ENCODE measurements at places on chromosomes 16 and 17.
A peak's percentile ranks its signal among the peaks of the same experiment; 100 is the strongest.

DNA sequence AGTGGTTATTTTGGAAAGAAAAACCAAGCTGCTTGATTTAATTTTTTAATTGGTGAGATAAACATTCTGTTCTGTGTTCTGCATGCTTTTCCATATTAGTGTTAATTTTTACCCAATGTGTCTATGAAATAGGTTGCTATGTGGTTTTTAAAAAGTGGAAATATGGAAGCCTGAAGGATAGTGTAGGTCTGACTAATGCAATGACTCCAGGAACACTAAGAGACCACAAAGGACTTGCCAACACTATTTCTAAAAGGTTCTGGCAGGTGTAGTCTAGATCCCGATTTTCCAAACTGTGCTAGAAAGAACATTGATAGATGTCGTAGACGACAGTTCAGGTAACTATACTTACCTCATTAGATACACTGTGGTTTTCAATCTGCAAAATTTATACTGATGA lies 877.4 kb upstream of the GOT2 start:
- DNase-seq, result no peak

- no peak for DNase-seq
Measured at GRCh38 chr17:64155129-64155528, 25.2 kb upstream of the ERN1 start.

GRCh38 chr17:29042679-29043538 lies at the start of gene PIPOX:
TSS of gene PIPOX (plus strand) at chr17:29043141. CDS start at chr17:29043226, 85 bp downstream.
- peak; percentile 64 for DNase-seq

DNA sequence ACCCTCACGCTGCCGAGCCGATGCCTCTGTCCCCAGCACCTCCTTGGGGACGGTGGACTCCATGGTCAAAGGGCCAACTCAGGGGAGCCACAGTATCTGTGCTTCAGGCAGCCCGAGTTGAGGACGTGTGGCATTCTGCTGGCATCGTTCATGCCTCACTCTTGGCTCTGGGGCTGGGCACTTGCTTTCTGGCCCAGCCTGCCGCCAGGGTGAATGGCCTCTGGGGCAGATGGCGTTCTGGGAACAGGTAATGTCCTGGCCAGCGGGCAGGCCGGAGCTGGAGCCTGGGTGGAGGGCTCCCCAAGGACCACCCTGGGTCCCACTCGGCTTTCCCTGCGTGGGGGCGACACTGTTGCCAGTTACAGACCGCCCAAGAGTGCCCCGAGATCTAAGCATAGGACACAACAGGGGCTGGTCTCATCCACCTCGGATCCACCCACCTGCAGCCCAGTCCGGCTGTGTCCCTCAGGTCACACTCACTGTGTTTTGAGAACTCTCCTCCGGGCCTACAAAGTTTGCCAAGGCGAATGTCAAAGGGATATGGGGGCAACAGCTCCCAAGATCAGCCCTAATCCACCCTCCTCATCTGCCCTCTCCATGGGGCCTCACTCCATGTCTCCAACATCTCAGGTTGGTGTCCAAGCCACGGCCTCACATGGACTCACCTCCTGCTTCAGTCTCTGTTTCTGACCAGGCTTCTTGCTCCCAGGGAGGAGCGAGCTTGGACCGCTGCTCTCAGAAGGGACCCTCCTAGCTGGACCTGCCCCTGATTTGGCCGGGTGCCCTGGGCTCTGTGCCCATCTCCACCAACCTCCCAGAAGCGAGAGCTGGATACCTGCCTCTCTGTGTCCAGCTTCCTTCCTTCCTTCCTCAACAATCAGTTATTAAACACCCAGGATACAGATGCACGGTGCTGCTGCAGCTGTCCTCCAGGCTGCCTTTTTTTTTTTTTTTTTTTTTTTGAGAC lies 60.8 kb downstream of the TMEM235 start:
- peak; percentile 42 for DNase-seq

DNA sequence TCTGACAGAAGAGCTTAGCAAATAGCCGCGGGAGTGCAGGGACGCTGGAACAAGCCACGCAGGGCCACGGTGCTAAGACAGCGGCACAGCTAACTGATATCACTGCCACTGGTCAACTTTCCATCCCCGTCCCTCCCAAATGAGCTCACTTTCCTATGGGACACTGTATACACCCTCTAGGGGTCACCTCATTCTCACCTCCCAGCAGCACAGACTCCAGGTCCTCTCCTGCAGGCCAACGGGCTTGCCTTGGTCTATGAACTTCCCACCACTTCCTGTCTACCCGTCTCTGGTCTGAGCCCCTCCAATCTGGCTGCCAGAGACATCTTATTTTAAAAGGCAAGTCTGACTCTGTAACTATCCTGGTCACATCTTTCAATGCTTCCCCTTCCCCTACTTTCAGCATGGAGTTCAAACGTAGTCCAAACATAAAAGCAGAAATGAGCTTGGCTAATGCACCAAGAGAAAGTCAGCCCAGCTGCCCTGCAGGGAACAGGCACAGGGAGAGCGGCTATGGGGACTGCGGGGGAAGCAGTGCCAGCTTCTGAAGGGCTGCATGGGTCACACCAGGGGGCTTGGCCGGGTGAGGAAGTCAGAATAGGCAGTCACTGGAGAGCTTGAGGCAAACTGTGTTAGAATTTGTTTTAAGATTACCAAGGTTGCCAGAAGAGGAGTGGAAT lies 26.3 kb upstream of the SLC38A8 start:
- DNase-seq, result no peak

- DNase-seq, result no peak
Measured at GRCh38 chr17:48439110-48439850, 9.3 kb upstream of the SKAP1 start.

GRCh38 chr17:77424585-77425344 lies 284.0 kb downstream of the SEC14L1 start:
- DNase-seq, result no peak

GRCh38 chr16:11316331-11317015 lies 28.8 kb upstream of the RMI2 start:
- DNase-seq, result no peak

- DNase-seq, result peak; percentile 92
Measured at GRCh38 chr16:35506018-35506897, 2046.8 kb downstream of the TP53TG3F start.

GRCh38 chr17:8223356-8224126 lies 13.2 kb upstream of the AURKB start:
- no peak for DNase-seq

DNA sequence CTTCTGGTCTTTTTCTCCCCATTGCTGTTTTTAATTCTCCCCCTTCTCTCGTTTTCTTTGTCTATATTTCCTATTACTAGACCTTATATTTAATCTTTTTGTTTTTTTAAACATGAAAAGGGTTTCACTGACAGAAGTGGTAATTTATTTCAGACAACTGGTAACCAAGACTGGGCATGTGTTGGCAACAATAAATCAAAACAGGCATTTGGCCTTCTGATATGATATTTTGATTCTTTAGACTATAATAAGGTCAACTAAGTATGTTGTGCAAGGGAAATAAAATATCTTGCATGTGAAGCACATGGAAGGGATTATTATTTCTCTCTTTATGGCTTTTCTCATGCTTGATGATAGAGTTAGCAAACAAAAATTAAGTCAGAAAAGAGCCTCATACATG lies 34.6 kb downstream of the AP2B1 start:
- DNase-seq, result no peak

DNA sequence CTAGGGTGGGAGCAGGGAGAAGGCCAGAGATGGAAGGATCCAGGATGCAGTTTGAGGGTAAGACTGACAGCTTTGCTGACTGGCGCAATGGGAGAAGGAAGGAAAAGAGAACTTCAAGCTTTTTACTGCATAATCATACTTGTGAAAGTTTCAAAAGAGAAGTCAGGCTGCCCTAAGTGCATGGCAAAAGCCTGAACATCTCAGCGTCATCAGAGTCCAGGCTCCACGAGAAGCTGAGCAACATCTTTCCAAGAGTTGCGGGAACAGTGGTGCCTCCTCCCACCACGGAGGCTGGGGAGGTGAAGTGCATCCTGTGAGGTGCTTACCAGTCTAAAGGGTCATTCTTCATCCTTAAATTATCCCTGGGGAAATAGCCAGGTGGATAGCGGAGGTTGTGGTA lies 26.9 kb upstream of the SLC38A8 start:
- DNase-seq, result no peak

GRCh38 chr16:51896013-51896412 lies 650.9 kb downstream of the TOX3 start:
- DNase-seq, result no peak

DNA sequence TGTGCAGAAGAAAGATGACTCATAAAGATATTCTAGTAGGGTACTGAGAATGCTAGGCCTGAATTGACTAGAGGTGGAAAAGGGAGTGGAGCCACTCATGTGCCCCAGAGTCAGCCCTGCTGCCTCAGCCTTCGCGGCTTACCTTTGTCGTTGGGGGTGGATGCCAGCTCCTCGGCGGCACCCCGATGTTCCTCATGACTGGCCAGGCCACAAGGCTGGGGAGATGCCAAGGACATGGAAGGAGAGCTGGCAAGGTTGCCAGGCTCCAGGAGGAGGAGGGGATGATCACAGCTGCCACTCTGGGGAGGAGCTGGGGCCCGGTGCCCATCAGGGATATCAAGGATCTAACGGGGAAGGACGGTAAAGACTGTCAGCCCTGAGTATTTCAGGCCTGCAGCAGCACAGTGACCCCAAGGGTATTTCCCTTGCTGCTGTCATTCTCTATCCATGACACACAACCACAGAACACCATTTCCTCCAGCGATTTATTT lies 9.7 kb upstream of the SLC35B1 start:
- DNase-seq, result no peak

- DNase-seq, result no peak
Measured at GRCh38 chr17:12987120-12987519, 30.7 kb downstream of the ELAC2 start.

DNA sequence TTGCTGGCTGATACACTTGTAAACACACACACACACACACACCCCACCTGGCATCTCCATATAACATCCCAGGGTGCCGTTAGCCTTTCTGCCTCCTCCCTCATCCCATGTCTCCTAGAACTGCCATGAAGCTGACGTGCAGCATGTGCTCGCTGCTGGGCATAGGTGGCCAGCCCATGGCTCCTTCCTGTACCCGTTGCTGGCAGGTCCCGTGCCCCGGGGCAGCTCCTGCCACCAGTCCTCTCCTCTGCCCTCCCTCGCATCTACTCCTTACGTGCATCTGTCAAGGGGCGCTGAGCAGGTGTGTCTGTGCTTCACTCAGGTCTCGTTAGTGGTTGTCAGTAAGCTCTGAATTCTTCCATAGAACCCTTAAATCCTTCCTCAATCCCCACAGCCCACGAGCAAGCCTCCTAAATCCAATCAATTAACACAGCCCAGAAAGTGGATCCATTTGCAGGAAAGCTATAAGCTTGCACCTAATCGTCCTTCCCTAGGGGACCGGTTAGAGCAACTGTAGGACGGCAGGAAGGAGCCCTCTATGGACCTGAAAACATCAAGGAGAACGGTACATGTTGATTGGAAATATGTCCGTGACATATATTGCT lies 218.1 kb upstream of the FOXF1 start:
- no peak for DNase-seq

DNA sequence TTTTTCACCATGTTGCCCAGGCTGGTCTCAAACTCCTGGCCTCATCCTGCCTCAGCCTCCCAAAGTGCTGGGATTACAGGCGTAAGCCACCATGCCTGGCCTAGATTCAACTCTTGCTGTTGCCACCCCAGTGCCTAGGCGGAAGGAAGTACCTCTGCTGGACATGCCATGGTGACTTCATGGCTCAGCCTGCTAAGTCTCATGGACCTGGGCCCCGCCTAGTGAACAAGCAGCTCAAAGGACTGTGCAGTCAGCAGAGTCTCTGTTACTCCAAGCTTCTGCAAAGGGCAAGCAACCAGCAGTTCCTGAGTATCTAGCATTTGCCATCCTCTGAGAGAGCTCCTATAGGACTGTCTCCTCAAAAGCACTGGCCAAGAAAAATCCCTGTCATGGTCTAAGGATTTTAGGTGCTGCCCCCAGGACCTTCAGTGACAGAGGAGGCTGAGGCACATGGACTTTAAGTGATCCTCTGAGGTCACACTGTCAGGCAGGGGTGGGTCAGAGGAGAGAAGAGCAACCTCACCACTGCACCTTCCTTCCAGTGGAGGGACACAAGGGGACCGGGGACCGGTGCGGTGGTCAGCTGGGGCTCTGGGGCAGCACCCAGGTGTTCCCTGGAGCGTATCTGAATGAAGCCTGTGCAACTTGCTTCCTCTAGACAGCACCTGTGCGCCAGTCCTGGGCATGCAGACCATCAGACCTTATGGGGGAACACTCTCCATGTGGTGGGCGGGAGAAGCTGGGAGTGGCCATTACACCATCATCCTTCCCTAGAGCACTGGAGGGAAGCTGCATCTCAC lies 71.3 kb downstream of the IL21R start:
- no peak for DNase-seq

GRCh38 chr17:67435786-67436185 lies 58.7 kb downstream of the PITPNC1 start:
- DNase-seq, result no peak

GRCh38 chr16:85495259-85495658 lies 117.9 kb upstream of the GSE1 start:
- no peak for DNase-seq

- DNase-seq, result no peak
Measured at GRCh38 chr17:43891851-43892646, 15.3 kb downstream of the MPP2 start.

- DNase-seq, result peak; percentile 43
Measured at GRCh38 chr17:38867968-38868816, 1.7 kb upstream of the LASP1 start.

GRCh38 chr16:48132696-48133095 lies 23.1 kb downstream of the ABCC12 start:
- no peak for DNase-seq

GRCh38 chr16:55329791-55330428 lies 5.9 kb downstream of the IRX6 start:
- no peak for DNase-seq

DNA sequence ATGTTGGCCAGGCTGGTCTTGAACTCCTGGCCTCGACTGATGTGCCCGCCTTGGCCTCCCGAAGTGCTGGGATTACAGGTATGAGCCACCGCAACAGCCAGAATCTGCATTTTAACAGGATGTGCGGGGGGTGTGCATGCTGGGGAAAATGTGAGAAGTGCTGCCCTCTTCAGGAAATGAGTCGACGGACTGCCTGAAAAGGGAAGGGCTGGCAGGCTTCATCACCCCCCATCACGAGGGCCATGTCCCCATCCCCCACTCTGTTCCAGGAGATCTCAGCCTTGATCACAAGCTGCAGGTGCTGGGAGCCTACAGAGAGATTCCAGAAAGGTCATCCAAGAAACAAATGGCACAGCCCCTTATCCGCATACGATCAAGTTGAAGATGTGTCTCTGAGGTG lies 195.3 kb upstream of the RPL38 start:
- DNase-seq, result peak; percentile 67

DNA sequence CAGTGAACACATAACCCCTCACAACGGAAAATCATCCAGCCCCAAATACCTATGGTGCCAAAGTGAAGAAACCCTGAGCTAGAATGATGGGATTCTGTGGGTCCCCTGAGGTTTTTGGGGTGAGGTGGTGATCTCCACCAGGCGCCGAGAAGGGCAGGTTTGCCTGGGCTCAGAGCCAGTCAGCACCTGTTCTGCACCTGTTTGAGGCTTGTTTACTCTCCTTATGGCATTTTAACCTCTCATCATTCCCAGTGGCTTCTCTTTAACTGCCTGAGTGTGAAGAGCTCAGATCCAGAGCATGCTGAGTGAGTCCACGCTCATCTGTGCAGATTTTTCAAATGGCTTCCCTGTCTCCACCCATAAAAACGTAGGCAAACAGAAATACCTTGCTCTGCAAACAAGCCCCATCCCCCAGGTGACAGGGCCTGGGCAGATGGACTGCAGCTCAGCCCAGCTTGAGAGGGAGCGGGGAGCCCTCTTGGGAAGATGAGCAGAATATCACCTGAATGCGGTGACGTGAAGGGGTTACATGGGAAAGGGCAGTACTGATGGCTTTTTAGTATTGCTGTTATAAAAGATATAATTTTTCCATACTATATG lies 40.1 kb upstream of the CLEC19A start:
- DNase-seq, result peak; percentile 98

GRCh38 chr16:83418565-83418964 lies 389.2 kb upstream of the HSBP1 start:
- no peak for DNase-seq
